CD4-positive, alpha-beta T cell treated with Interleukin-17A for 4 hours (primary cell): ENCODE measurements at places on chromosomes 16 and 17.

DNA sequence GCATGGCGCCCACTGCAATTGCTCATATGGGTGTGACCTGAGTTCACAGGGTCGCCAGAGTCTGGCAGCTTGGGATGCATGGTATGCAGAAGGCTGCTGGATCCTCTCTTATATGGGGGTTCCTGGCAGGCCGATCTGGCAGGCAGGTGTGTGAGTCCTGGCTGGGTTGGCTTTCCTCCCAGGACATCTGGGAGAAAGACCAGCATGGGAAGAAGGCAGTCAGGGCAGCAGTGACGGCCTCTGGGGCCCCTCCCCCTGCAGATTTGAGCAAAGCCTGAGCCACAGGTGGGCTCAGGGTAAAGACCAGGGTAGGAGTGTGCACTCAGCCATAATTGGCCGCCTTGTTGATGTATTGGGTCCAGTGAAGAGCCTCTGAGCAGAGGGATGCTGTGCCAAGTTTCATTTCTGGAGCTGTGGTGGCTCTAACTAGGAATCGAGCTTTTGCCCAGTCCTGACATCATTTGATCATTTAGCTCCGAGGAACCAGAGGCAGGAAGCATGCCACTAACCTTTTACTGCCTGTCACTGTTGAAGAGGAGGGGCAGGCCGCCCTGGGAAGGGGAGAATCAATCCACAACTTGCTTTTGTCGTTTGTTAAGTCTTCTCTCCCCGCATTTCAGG, 174.3 kb downstream of the CCDC182 start:
- no peak for DNase-seq

DNA sequence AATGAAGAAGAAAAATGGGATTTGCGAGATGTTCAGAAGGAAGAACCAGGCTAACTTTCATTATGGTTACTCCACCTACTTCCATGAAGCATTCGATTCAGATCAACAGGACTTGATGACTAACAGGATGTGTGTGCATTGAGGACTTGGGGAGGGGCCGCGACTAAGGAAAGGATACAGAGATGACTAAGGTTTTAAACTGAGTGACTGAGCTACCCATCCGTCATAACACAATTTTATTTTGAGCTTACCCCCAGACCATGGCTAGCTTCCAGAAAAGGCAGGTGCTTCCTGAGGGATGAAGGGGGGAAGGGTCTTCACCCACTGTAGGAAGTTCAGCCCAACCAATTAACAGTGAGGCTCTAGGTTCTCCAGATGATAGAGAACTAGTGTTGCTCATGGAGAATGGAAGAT, 2.5 kb upstream of the CDYL2 start:
- peak; percentile 64 for DNase-seq

DNA sequence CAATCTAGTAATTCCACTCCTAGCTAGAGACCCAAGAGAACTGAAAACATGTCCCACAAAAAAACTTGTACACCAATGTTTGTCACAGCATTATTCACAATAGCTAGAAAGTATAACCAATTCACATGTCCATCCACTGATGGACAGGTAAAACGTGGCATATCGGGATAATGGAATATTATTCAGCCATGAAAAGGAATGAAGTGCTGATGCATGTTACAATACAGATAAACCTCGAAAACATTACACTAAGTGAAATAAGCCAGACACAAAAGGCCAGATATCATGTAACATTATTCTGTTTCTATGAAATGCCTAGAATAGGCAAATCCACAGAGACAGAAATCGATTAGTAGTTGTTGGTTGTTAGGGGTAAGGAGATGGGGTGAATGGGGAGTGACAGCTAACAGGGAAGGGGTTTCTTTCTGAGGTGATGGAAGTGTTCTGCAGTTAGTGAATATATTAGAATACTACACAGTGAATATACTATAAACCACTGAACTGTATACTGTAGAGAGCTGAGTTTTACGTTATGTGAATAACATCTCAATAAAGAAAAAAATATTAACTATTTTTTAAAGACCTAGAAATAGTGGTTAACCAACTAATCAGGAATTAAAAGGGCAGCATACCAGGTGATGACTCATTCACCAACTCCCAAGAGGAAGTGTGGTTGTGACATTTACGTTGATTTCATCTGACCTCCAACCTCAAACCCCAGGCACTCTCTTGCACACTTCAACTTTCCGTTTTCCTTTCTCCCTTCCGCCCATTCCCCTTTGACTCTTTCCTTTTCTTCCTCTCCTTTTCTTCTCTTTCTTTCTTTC, 48.6 kb downstream of the GAS7 start:
- DNase-seq = no peak

- no peak for DNase-seq
Measured at GRCh38 chr16:27384425-27384824, 17.5 kb upstream of the IL21R start.

GRCh38 chr17:17822616-17823015, 14.2 kb downstream of the SREBF1 start:
- DNase-seq = peak; percentile 20

DNA sequence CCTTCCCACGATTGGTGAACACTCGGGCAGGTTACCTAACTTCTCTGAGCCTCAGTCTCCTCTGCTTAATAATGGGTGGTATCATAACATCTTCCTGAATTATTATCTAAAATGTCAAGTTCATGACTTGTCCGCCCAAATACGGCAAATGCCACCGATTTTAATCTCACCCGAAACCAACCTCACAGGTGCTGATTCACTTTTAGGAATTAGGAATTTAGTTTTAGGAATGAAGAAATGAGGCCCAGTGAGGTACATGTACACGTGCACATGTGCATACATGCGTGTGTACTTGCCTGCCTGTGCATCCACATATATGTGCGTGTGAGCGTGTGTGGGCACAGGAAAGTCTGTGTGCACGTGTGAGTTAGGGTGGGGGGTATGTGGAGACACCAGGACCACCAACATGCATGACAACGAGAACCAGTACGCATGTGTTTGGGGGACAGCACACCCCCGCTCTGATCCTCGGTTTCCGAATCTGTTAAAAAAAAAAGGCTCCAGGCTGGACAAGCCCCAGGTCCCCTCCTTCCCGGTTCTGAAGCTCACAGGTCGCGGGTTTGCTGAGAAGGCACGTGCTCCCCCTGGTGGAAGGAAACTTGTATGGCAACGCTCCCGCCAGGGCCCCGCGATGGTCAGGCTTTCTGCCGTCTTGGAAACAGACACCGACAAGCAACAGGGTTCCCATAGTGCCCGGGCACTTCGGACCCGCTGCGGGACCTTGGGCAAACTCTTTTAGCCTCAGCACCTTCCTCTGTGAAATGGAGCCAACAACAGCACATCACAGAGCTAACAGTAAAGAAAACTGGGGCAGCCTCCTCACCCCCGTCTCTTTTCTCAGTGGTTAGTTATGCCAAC, 219.2 kb downstream of the RBFOX3 start:
- DNase-seq = peak; percentile 75

GRCh38 chr16:3021449-3022207, 1.5 kb downstream of the TNFRSF12A start:
- DNase-seq = peak; percentile 92
